Tibial nerve (tissue), 4 donors: ENCODE measurements at places on chromosomes 6 and 20. TPM values are rescaled to one million over a fixed set of nuclear protein-coding genes. Genes with fewer than 3 reads are reported as not detected.

The HAO1 gene
- not detected for total RNA-seq

- no peaks in the 10 kb centered on the region for H3K27me3 ChIP-seq
- no peak for DNase-seq
- H3K36me3 ChIP-seq: no peaks in the 10 kb centered on the region
- H3K27ac ChIP-seq: no peak overlapping the region
Observed at GRCh38 chr6:25050356-25050755, 114.6 kb upstream of the RIPOR2 start.

DNA sequence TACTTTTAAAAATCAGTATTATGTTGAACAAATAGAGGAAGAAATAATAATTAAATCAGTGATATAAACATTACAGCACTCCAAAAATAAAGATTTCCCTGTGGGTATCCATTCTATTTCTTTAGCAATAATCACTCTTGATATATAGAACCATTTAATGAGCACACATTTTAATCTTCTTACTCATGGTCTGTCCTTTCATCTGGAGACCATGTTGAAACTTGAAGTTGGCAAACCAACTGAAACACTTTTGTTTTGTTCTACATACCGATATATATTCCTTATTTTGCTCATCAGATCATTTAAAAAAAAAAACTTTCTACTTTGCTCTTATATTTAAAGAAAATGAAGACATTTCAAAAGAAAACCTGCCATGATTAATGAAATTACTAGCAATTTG is 13.4 kb downstream of the C6orf58 start:
- no peak for DNase-seq
- H3K27me3 ChIP-seq: no peaks in the 10 kb centered on the region
- H3K27ac ChIP-seq: no peak overlapping the region
- H3K4me3 ChIP-seq: no peak overlapping the region
- no peaks in the 10 kb centered on the region for H3K4me1 ChIP-seq

DNA sequence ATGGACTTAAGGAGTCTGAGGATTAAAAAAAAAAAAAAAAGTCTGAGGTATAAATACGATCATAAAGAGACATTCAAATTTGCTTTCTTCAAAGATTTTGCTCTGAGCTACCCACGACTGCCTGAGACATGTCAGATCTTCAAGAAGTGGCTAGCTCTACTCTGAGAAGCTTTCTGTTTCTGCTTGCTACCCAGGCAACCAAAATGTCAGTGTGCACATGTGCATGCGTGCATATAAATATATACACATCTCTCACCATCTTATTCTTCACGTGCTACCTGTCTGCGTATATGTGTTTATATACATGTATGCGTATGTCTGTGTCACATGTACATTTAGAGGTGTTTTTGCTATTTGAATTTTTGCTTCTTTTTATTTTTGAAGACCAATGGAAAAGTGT is 299.6 kb upstream of the STXBP5 start:
- H3K4me1 ChIP-seq: no peaks in the 10 kb centered on the region
- no peak overlapping the region for H3K4me3 ChIP-seq
- no peak for DNase-seq
